ENCODE measurements at places on chromosomes 11 and 22. TPM values are rescaled to one million over a fixed set of nuclear protein-coding genes. Genes with fewer than 3 reads are reported as not detected.

DNA sequence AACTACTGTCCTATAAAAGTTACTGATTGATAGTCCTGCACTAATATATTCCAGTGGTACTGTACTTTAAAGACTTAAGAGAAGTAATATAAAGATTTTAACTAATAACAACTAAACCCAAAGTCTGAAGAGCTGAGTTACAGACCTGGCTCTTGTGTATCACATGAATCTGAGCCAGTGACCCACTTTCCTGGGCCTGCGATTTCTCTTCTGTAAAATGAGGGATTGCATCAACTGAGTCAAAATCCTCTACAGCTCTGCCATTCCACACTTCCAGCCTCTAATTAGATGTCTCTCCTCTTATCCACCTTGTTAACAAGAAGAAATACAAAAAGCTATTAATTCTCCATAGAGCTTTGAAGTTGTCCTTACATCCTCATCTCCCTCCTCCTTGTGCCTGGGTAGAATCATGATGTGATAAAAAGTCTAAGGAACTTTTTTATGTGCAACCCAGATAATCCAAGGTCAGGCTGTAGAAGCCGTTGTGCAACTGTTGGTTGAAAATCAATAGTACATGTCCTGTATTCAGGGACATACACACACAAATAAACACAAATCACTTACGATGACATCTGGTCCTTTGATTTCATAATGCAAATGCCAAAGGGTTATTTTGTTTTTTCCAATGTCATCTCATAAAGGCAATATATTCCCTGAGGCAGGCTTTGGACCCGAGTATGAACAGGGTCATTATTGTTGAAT, 410.3 kb downstream of the KCNA4 start:
- no peaks in the 10 kb centered on the region for H3K36me3 ChIP-seq
- H3K4me1 ChIP-seq: no peaks in the 10 kb centered on the region
- no peak overlapping the region for H3K27ac ChIP-seq
- no peak for DNase-seq
- no peak overlapping the region for H3K4me3 ChIP-seq

Gene OR8D2
- not detected for total RNA-seq

DNA sequence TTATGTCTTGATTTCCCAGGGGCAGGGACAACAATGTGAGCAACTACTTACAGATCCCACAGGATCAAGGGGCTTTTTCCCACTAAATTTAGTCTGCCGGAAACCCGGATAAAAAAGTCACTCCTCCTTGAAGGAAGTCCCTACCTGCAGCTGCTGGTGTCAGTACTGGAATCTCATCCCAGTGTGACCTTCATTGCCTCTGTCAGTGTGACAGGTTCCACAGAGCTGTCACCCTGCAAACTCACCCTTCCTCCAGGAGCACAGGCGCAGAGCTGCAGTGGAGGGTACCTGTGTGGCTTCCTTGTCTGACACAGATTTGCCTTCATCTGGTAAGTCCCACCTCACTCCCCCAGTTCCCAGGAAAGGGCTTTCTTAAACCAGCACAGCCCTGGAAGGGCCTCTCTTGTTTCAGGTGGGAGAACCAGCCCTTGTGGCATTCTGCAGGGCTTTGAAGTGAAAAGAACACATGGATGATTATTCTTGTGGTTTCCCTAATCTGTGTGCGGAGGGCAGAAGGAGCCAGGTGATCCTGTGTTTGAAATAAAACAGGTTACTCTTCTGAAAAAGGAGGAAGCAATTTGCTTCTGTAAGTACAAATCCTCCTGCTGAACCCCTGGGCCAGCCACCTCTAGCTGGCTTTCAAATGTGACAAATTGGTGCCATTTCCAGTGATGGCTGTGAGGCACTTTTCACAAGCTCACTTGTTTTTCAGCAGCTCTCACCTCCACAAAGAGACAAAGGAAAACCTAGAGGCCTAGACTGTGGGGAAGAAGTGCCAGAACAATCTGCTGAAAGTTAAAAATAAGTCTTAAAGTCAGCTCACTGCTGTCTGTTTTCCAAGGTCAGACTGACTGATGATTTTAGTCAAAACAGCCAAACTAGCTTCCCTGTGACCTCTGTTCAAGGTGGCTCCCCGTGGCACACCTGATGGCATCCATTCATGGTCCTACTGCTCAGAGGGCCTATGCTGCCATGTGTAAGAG, 9.2 kb upstream of the PRSS23 start:
- no peak for DNase-seq
- H3K27me3 ChIP-seq: no peaks in the 10 kb centered on the region
- H3K27ac ChIP-seq: peak overlapping the region; percentile 33
- H3K4me1 ChIP-seq: peaks cover 34% of the 10 kb centered on the region
- H3K36me3 ChIP-seq: no peaks in the 10 kb centered on the region

DNA sequence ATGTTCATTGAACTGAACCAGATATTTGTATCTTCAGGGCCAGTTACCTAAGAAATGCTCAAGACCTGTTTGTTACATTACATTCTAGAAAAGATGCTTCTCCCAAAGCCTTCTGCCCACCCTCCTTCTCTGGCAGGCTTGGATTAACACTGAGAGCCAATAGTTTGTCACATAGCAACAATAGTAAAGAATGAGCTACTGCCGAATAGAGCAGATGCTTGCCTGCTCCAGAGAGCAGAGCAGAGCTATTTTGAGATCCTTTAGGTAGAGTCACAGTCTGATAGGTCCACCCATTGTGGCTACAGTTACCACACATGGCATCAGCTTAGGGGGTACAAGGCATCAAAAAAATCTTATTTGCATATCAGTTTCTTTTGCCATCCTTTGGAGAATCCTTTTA, 13.5 kb upstream of the EP300 start:
- H3K4me3 ChIP-seq: no peak overlapping the region
- no peaks in the 10 kb centered on the region for H3K4me1 ChIP-seq
- no peak for DNase-seq
- H3K27ac ChIP-seq: no peak overlapping the region
- H3K36me3 ChIP-seq: no peaks in the 10 kb centered on the region

DNA sequence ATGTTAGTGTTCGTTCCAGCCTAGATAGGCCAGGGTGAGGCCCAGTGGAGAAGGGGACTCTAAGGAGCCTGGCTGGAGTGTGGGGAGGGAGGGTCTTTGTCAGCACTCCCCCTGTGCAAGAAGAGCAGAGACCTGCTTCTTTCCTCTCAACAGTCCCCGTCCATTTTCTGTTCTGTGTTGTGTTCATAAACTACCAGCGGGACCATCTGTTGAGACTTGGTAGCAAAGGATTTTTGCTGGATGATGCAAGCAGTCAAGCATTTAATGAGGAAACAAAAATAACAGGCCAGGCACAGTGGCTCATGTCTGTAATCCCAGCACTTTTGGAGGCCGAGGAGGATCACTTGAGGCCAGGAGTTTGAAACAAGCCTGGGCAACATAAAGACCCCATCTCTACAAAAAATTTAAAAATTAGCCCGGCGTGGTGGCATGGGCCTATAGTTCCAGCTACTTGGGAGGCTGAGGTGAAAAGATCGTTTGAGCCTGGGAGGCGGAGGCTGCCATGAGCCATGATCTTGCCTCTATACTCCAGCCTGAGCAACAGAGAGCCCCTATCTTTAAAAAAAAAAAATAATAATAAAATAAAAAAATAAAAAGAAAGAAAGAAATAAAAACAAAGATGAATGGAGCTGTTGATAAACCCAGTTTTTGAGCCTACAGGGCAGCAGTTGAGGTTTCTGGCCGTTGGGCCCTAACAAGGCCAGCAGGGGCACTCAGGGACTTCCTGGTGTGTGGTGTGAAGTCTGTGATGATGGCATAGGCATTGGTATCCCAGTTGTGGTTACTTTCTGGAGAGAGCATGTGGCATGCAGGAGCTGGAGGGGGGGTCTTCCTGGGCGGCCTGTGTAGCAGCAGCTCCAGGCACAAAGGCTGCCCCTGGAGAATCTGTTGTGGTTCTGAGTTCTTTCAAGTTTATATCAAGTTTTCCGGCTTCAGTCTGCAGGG, 1.7 kb upstream of the TXNRD2 start:
- peak overlapping the region; percentile 71 for H3K4me3 ChIP-seq
- H3K27me3 ChIP-seq: no peaks in the 10 kb centered on the region
- DNase-seq: peak; percentile 45
- H3K27ac ChIP-seq: peak overlapping the region; percentile 97
- peaks cover 57% of the 10 kb centered on the region for H3K4me1 ChIP-seq
- H3K36me3 ChIP-seq: no peaks in the 10 kb centered on the region

DNA sequence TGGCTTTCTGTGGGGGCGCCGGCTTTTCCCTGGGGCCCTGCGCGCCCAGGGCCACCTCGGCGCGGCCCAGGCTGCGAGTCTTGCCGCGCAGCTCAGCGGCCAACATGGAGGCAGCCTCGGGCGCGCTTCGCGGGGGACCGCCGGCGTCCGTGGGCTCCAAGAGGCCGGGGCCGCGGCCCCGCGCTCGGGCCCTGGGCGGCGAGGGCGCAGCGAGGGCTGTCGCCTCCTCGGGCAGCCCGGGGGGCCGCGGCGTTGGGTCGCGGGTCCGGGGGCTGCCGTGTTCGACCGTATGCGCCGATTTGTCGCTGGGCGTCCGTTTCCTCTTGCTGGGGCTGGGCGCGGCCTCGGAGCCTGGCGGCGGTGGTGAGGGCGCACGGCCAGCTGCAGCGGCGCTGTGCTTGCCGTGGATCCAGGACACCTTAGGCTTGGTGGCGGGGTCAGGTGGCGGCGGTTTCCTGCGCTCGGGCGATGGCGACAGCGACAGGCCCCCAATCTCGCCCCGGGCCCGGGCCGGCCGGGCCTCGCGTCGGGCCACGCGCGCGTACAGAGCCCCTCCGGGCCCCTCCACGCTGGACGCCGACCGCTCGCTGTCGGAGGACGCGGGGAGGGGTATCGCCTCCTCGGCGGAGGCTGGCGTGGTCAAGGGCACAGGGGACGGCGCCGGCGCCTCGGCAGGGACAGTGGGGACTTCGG, 11.9 kb downstream of the SCARF2 start:
- DNase-seq: no peak
- H3K4me3 ChIP-seq: no peak overlapping the region
- no peak overlapping the region for H3K27ac ChIP-seq
- peaks cover 3% of the 10 kb centered on the region for H3K27me3 ChIP-seq
- no peaks in the 10 kb centered on the region for H3K36me3 ChIP-seq

DNA sequence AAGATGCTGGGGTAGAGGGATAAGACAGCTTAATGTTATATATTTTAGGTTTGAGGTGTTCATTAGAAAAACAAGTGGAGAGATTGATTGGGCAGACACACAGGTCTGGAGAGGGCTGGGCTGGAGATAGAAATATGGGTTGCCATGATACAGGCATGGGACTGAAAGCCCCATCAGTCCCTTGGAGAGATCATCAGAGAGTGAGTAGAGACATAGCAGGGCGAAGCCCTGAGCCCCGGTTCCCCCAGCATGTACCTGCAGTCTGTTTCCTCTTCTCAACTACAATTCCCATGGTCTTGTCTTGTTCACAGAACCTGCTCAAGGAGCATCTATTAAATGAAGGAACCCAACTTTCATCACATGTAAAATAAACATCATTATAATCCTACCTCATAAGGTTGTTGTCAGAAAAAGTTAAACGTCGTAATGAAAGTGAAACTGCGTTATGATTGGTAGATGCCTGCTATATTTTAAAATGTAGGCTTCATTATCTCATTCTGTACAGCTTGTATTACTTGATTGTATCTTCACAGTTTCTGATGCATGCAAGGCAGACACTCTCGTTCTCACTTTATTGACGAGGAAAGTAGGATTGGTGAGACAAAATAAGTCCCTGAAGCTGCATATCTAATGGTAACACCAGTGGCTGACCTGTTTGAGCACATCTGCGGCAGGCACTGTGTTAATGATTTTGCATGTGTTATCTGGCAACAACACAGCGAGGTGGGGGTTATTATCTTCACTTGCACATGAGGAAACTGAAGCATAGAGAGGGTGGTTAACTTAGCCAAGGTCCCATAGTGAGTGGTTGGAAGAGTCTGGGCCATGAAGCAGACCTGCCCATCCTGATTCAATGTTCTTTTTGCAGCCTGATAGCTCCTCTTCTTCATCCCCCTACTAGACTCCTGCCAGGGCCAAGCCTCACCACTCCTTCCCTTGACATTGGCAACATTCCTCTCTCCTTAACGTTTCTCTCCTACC, 63.5 kb downstream of the ENDOD1 start:
- no peaks in the 10 kb centered on the region for H3K36me3 ChIP-seq
- H3K27ac ChIP-seq: no peak overlapping the region
- peaks cover 37% of the 10 kb centered on the region for H3K4me1 ChIP-seq
- H3K4me3 ChIP-seq: peak overlapping the region; percentile 18

Gene PIK3IP1
- 15.2 TPM for total RNA-seq

- peak overlapping the region; percentile 92 for H3K27ac ChIP-seq
- H3K36me3 ChIP-seq: peaks cover 20% of the 10 kb centered on the region
- no peaks in the 10 kb centered on the region for H3K27me3 ChIP-seq
- no peak for DNase-seq
- H3K4me1 ChIP-seq: peaks cover 46% of the 10 kb centered on the region
Observed at GRCh38 chr22:19176732-19177131, 1.8 kb downstream of the SLC25A1 start.

DNA sequence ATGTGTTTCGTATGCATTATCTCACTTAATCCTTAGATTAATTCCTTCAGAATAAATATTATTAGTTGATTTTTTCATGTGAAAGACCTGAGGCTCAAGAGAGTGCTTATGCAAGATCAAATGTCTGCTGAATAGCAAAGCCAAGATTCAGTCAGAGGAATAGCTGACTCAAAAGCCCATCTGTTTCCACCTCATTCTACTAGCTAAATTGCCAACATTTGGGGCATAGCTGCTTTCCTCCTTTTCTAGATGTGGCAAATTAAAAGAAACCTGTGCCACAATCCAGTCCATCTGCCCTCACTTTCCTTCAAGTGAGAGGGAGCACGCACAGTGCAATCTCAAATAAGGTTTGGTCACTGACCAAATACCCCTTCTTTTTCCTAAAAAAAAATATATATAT, 121.1 kb downstream of the PAX6 start:
- H3K4me1 ChIP-seq: no peaks in the 10 kb centered on the region
- no peak for DNase-seq
- no peaks in the 10 kb centered on the region for H3K27me3 ChIP-seq

DNA sequence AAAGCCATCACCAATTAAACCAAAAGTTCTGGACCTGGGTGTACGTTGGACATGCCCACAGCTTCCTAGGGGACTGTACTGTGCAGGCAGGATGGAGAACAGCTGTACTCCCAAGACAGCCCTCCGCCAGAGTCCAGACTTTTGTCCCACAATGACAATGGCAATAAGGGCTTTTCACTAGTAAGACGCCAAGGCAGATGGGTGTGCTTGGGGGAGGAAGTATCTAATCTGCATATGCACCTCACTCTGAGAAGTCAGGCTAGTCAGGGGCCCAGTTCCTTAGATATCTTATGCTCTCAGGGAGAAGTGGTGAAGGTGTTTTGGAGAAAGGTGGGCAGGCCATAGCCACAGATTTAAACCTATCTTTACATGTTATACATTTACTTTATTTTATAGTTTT, 85.1 kb upstream of the USP47 start:
- no peaks in the 10 kb centered on the region for H3K27me3 ChIP-seq
- no peak overlapping the region for H3K4me3 ChIP-seq
- DNase-seq: no peak
- H3K4me1 ChIP-seq: no peaks in the 10 kb centered on the region
- no peak overlapping the region for H3K27ac ChIP-seq

- H3K4me3 ChIP-seq: no peak overlapping the region
- H3K36me3 ChIP-seq: no peaks in the 10 kb centered on the region
- no peak overlapping the region for H3K27ac ChIP-seq
- no peaks in the 10 kb centered on the region for H3K27me3 ChIP-seq
- no peaks in the 10 kb centered on the region for H3K4me1 ChIP-seq
Observed at GRCh38 chr11:26704249-26704648, 17.6 kb downstream of the SLC5A12 start.

Data from gastrocnemius medialis (tissue), 4 donors.